ENCODE measurements at places on chromosomes 3 and 15.

- no peak for DNase-seq
Observed at GRCh38 chr3:122961146-122961545, 66.4 kb downstream of the SEMA5B start.

DNA sequence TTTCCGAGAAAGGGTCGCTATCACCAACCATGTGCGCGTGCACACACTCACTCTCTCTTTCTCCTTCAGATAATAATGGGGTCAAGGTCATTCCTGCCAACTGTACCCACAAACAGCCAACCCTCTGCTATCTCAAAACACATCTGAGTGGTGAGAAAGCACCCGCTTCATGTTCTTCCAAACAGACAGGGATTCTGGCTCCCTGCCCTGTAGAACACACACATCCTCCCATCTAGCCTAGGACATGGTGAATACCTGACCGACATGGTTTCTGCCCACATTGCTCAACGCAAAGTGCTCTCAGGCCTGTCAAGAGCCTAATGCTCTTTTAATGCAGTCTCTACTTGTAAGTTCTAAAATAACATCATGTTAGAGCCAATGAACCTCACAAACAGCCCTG lies 302.2 kb downstream of the FOXP1 start:
- DNase-seq, result no peak

- DNase-seq, result no peak
Observed at GRCh38 chr3:129181819-129182218, 1.9 kb downstream of the CNBP start.

DNA sequence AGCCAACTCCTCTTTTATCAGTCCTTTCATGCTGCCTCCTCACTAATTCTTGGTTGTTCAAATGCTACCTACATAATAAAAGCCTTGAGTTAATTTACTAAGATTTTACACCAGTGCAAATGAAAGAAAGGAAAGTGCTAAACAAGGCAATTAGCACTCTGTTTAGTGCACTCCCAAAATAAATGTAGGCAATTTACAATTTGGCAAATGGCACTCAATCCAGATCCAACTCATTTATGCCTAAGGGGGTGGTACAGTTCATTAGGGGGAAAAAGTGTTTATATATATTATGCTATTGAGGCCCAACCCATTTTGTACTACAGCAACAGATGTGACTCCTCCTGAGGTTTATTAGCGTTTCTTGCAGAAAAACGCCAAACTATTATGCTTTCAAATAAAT lies 370.1 kb downstream of the NR2F2 start:
- DNase-seq, result no peak

DNA sequence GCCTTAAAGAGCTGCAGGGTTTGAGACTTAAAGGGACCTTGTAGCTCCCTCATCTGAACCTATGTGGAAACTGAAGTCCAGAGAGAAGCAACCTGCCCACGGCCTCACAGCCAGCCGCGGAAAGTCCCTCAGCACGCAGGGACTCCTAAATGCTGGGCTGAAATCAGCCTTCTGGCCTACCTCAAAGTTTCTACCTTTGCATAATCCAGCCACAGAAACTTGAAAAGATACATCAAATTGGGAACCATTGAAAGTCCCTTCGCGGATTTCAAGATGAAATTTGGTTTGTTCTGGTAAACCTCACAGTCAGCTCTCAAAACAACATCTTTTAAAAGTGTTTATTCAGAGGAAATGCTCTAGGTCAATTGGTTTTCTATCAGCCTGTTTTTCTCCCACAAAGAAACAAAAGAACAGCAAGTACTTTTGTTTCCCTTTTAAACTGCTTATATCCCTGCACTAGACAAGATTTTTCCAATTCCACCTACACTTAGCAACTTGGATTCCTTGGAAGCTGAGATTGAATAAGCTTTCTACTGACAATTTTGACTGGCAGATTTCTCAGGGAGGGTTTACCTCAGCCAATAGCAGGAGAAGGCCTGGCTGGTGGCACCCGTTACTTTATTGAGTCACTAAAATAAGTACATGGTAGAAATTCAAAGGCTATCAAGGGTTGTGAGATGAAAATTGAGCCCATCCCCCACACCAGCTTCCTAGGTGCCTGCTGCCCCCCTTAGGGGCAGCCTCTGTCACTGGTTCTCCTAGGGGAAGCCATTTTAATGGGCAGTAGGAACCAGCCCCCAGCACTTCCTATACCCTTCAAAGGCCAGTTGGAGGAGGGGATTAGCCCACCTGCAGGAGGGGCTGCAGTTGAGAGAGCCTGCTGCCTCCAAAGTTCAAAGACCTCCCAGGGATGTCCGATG lies 171.2 kb downstream of the ADAMTS17 start:
- peak; percentile 8 for DNase-seq

DNA sequence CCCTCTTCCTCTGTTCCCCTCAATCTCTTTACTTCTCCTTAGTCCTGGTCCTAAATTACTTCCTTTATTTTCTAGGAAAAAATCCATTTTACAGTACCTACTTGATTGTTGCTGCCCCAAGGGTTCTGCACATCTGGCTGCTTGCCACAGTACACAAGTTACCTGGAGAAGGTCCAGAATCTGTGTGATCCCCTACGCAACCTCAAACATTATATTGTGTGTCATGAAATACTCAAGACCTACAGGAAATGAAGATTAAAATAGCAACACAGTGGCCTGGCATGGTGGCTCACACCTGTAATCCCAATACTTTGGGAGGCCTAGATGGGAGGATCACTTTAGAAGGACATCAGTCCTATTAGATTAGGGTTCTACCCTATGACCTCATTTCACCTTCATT lies 48.7 kb downstream of the PRKAR2A start:
- DNase-seq, result no peak

DNA sequence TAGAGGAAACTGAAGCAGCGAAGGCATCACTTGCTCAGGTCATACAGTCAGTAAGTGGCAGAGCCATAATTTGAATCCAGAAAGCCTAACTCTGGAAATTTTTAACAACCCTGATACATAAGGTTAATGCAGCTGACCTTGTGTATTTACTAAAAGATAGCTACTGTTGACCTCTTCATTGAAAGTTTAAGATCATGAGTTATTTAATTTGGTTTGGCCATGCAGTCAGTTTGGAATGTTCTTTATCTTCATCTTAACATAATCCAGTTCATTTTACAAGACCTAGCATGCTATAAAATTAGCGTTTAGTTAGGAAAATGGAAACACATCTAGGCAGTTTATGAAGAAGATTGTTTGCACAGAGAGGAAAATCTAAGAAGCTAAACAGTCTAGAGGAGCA lies 240.9 kb downstream of the RBMS3 start:
- DNase-seq, result no peak

- no peak for DNase-seq
Observed at GRCh38 chr3:99484871-99485270, 153.5 kb upstream of the COL8A1 start.

- DNase-seq, result no peak
Observed at GRCh38 chr15:57218826-57219576, 157.3 kb upstream of the CGNL1 start.

GRCh38 chr3:122169911-122170310 lies 13.6 kb upstream of the CASR start:
- DNase-seq, result no peak

GRCh38 chr3:33447958-33448357 lies 7.8 kb upstream of the UBP1 start:
- DNase-seq, result no peak

DNA sequence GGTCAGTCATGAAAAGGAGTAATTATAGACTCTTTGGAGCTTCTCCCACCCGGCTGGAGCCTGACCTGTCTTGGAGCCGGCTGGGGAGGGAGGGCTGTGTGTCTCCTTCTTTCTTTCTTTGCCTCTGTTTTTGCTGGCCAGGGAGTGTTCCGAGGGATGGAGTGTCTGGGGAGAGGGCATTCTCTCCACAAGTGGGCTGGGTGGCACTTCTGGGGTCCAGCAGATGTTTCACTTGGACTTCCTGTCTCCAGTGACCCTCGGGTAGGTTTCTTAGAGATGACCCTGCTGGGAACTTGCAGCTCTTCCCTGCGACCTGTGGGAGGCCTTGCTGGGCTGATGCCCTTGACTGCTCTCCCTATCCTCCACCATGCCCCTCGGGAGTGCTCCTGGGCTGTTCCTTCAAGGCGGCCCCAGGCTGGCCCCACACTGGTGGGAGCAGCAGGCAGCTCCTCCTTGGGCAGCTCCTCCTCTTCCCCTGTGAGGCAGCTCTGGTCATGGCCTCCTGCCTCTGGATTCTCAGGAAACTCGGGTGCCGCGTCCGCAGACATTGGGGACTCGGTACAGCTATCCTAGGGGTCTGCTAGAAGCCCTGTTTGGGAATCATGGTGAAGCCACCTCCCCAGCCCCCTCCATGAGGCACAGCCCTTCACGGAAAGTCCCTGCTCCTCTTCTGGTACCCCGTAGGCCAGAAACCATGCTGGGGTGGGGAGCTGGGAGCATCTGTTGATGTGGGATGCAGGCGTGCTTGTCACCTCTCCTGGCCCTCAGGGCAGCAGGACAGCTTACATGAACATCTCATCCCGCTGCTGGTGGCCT lies 44.9 kb downstream of the APBA2 start:
- no peak for DNase-seq

DNA sequence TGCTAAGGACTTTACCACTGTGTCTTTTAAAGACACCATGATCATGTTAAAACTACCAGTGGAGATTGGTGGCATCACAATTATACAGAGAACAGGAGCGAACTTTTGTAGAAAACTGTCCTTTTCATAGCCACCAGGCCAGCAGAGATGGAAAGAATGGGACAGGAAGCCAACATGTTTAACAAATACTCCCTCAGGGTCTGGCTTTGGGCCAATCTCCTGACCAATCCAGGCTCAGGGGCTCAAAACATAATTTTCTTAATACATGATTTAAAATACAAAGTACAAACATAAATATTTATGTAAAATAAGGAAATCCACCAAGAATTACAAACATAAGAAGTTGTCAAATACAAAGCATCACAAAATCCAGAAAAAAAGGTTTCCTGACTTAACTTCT lies 266.0 kb downstream of the VPS13C start:
- no peak for DNase-seq

DNA sequence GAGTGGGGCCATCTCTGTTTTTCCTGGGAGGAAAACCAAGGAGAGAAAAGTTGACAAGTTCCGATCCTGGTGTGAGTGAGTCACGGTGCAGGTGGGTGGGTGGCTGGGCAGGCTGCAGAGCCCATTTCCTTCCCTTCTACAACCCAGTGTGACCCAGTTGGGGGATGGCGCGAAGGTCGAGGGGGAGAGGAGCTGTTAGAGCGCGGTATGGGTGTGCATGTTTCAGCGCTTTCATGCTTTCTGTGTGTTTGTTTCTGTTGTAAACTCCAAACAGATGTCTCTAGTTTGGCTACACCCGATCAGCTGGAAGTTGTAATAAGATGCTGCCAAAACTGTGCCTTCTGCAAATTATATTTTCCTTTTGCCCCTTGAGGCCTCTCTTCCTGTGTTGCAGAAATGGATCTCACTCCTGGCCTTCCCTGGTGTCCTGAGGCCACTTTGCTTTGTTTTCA lies 3.8 kb downstream of the FAM43A start:
- peak; percentile 28 for DNase-seq

DNA sequence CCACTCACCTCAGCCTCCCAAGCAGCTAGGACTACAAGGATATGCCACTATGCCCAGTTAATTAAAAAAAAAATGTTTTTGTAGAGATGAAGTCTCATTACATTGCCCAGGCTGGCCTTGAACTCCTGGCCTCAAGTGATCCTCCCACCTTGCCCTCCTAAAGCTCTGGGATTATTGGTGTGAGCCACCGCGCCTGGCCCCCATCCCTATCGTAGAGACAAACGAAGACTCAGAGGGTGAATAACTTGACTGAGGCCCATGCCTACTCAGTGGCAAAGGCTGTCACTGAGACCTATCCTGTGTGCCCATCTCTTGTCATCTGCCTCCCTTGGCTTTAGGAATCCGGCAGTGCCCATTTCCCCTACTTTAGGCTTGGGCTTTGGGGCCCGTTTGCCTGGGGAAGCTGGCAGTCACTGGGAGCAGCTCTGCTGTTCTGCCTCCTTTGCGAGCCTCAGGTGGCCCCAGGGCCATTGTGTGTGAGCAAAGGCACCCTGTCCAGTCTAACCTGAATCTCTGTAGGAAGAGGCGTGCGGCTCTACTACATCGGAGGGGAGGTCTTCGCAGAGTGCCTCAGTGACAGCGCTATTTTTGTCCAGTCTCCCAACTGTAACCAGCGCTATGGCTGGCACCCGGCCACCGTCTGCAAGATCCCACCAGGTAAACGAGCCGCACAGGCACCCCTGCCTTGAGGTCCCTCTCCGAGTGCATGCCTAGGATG lies 70.1 kb downstream of the AAGAB start:
- no peak for DNase-seq

DNA sequence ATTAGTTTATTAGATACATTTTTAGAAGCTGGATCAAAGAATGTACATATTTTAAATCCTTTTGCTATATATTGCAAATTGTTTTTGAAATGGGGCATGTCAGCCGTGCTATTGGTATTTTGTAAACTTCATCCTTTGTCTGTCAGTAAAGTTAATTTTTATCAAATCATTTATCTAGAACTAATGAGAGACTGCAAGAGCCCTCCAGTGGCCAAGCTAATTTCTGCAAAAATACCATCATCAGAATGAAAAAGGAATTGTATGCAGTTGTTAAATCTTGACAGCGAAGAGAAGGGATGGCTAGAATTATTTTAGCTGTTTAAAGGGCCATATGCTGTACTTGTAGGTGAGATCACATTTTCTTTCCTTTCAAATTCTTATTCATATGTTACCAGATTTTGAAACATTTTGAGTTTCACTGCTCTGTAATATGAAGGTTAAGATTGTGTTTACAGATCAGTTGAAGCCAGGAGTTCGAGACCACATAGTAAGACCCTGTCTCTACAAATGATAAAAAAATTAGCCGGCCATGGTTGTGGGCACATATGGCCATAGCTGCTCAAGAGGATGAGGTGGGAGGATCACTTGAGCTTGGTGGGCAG lies 8.1 kb upstream of the CLDN11 start:
- no peak for DNase-seq

DNA sequence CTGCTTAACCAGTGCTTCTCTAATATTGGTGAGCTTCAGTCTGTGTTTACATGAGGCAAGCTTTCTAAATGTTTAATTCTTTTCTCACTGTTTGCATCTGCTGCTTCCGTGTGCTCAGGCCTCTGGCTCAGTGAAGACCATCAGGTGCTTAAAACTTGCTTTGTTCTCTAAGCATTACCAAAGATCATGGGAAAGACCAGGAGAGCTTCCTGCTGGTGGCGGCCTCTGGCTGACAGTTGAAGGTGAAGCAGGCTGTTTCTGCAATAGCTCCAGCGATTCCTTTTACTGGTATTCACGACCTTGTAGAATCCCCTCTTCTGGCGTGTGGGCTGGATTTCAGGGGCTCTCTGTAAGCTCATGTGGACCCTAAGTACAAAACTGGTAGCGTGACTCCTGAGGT lies 45.1 kb downstream of the EDEM1 start:
- no peak for DNase-seq

GRCh38 chr15:85897207-85897894 lies 102.6 kb upstream of the KLHL25 start:
- no peak for DNase-seq

DNA sequence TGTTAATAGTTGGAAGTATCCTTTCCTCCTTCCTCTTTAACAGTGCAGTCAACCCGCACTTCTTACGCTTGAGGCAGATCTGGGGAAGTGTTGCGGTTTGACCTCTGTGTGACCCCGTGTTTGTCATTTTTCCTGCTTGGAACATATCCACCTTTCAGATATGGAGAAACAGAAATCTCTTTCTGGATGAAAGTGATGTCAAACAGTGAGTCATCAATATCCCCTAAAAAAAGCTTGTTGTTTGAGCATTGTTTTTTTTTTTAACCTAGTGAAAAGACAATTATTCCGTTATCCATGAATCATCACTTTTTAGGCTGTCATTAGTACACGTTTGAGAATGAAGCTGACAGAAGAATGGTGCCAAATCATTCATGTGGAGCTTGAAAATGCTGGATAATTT lies 293.7 kb downstream of the ARPP21 start:
- no peak for DNase-seq

- DNase-seq, result peak; percentile 50
Observed at GRCh38 chr15:90300988-90301706, 35.7 kb downstream of the NGRN start.

- no peak for DNase-seq
Observed at GRCh38 chr3:175951047-175951694, 1092.0 kb downstream of the NAALADL2 start.
